Fibroblast of skin of left quadriceps (primary cell): ENCODE measurements at places on chromosomes 16 and 17.

DNA sequence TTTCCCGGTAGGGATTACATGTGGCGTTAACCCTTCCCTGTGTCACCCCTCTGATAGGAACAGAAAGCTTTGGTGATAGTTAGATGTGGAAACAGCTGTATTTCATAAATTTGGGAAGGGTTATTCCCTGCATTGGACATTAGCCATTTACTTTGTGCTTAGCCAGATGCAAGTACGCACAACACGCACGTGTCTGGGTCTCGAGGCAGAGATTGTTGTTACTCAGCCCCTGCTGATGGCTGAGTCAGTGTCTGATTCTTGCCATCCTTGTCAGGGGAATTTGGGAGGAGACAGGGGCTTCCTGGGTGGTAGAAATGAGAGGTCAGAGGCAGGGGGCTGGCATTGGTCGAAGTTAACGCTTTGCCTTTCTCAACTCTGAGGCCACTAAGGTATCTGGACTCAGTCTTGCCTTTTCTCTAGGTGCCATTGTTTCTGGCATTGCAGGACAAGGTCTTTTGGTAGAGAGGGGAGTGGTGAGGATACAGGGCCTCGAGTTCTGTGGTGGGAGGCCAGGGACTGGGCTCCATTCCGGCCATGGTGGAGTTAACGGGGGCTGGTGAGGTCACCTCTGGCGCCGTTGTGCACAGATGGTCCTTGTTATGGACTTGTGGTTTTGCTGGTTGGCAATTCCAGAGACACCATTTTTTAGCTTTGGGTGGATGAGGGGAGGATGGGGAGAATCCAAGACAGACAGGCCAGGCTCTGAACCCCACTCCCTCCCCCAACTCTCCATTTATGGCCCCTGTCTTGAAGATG is 8.2 kb downstream of the MMP2 start:
- DNase-seq = peak; percentile 84

DNA sequence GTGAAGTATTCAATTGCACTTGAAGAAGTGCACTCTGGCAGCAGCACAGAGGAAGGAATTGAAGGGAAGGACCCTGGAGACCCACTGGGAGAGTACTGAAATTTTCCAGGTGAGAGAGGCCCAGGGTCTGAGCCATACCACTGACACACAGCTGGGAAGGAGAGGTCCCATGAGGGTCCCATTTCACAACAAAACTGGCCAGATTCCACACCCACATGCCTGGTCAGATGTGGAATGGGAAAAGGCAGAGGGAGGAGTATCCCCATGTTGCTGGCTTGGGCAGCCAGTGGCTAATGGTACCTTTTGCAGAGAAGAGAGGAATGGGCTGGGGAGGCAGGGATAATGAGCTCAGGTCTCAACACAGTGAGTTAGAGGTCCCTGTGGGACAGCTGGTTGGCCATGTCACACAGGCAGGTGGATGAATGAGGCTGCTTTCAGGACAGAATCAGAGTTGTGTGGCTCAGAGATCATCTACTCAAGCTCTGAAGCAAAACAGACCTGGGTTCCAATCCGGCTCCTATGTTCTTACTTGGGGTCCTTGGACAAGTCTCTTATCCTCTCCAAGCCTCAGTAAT is 26.2 kb upstream of the NGFR start:
- DNase-seq = no peak

- peak; percentile 5 for DNase-seq
These were observed 55.2 kb upstream of the IRX5 start for GRCh38 chr16:54875443-54875842.

- no peak for DNase-seq
These were observed 821 bp upstream of the GFAP start for GRCh38 chr17:44915862-44916780.

DNA sequence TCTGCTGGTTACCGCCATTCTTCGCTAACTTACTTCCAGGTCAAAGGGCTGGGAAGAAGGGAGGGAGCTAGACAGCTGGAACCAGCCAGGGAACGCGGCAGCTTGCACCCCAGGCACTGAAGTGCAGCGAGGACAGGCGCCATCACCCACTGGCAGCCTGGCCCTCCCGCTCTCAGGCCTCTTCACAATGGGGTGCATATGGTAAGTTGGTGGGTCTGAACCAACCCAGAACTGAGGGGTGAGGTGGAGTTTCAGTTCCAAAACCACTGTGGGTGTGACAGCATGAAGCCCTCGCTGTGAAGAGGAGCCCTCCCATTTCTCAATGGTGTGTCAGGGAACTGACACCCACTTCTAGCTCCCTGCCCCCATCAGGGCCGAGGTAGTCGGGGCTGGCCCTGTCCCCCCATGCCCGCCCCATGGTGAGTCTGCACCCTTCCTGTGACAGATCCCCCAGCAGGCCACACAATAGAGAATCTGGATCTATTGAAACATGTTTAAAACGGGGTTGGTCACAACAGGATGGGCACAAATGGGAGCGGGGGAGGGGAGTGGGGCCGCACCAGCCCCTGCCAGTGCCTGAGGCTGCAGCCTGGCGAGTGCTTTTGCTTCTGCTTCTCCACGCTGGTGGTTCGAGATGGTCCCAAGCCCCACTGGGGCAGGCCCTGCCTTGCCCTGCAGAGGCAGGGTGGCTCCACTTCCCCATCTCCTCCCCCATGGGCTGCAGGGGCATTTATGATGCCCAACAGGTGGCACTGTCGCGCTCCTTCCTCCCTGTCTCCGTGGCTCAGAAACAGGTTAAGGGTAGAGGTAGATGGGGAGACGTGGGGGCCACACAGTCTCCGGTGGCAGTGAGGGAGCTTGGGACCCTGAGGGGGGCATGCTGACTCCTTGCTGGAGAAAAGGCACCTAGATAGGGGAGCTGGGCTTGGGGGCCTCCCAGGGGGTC is 2.3 kb downstream of the LIMD2 start:
- DNase-seq = no peak

DNA sequence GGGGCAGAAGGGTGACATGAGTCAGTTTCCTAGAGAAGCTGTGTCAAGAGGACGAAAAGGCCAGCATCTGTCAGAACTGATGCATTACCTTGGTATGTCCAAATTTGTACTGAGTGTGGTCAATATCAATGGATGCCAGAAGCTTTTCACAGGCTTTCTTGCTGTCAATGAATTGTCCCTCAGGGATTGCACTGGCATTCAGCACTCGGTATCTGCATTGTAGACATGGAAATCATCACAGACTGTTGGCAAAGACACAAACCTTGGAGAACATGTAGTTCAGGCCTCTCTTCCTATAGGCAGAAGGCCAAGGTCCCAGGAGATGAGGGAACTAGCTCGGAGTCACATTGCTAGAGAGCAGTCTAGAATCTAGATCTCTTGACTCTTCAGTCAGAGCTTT is 16.6 kb downstream of the MYH3 start:
- DNase-seq = no peak

DNA sequence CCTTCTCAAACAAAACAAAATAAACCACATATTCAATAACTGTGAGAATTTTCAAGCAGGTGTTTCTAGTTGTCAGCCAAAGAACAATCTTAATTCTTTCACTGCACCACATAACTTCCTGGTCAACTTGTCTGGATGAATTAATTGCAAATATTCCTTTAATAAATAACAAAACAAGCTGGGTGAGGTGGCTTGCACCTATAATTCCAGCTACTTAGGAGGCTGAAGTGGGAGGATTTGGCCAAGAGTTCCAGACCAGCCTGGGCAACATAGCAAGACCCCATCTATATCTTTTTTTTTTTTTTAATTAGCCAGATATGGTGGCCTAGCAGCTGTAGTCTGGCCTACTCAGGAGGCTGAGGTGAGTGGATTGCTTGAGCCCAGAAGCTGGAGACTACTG is 17.0 kb upstream of the PPM1D start:
- DNase-seq = no peak

DNA sequence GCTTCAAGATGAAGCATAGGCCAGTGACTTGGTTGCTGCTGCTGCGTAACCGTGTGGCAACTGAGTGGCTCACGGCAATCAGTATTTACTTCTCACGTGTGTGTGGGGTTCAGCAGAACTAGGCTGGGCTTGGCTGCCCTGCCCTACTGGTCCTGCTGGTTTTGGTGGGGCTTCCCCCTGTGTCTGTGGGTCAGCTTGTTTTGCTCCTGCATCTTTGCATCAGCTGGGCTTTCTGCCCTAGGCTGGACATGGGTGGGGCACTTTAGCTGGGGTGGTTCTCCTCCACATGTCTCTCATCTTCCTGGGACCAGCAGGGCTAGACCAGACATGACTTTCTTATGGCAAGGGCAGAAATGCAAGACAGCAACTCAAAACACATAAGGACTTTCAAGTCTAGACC is 550.5 kb downstream of the MAF start:
- DNase-seq = no peak

DNA sequence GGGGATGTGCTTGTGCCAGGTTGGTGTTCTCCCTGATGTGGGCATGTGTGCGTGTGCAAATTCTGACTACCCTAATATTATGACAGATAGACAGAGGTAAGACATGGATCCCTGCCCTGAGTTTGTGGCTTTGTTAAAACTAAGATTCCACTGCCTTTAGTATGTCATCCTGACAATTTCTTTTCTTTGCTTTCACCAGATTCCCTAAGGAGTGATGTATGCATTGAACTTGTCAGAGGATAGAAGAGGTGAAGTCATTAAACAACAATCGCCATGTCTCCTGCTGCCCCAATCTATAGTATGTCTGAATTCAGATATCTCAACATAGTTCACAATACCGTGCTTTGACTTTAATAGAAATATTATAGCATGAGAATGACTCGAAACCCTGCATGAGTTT is 137.1 kb upstream of the ELAC2 start:
- DNase-seq = no peak
